ENCODE measurements at places on chromosomes 7 and 10.
A peak's percentile ranks its signal among the peaks of the same experiment; 100 is the strongest.

DNA sequence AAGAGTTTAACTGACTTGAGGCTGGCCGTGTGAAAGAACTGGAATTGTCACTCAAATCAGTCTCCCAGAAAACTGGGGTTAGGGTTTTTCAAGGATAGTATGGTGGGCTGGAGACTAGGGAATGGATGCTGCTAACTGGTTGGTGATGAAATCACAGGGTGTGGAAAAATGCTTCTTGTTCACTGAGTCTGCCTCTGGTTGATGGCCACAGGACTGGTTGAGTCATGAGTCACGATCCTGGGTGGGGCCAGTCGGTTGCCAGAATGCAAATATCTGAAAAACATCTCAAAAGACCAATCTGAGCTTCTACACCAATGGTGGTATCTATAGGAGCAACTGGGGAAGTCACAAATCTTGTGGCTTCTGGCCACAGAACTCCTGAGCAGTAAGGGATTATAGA is 16.3 kb upstream of the BAMBI start:
- no peak for DNase-seq

DNA sequence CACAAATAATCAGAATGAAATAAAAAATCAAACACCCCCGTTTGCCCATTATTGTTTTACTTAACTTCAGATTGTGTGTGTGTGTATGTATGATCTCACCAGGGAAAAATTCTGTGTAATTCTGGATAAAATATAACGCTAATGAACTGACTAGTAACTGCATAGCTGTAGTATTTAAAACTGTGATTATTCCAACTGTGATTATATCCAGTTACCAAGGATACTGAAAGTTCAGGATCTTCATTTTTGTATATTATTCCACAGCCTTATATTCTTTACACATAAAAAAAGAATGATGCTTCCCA is 2.9 kb downstream of the TWIST1 start:
- no peak for DNase-seq

DNA sequence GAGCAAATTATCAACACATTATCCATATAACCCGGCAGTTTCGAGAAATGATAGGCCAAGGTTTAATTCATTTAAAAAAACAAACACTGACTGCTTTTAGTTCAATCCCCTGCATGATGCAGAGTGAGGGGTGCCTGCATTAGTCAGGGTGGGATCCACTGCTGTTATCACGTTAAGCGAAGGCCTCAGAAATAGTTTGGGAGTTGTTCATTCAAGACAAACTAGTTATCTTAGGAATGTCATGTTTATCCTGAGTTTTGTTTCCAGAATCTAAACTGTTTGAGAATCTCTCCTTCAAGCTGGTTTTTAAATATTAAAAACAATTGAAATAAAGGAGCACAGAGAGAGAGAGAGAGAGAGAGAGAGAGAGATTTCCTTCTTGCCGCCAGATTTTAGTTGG is 36.6 kb upstream of the PFKP start:
- no peak for DNase-seq

- no peak for DNase-seq
These were observed 28.1 kb downstream of the ADAP1 start for GRCh38 chr7:926061-927030.

DNA sequence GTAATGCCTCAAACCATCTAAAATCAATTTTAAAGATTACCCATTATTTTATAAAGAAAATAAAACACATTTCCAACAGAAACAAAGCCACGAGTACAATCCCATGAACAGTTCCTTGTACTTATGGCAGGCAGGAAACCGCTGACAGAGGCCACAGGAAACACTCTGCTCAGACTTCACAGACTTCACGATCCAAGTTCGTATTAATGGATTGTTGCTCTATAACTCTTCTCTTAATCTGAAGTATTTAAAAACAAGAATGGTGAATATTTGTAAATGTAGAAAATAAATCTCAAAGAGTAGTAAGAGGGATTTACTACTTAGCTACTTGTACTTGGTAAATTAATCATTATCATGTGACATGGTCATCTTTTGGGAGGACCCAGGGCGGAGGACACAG is 78.3 kb downstream of the SNX10 start:
- DNase-seq: no peak

GRCh38 chr10:4736608-4737007 is 89.4 kb upstream of the AKR1E2 start:
- no peak for DNase-seq

GRCh38 chr10:1199897-1200721 is 143.9 kb downstream of the WDR37 start:
- DNase-seq: no peak

DNA sequence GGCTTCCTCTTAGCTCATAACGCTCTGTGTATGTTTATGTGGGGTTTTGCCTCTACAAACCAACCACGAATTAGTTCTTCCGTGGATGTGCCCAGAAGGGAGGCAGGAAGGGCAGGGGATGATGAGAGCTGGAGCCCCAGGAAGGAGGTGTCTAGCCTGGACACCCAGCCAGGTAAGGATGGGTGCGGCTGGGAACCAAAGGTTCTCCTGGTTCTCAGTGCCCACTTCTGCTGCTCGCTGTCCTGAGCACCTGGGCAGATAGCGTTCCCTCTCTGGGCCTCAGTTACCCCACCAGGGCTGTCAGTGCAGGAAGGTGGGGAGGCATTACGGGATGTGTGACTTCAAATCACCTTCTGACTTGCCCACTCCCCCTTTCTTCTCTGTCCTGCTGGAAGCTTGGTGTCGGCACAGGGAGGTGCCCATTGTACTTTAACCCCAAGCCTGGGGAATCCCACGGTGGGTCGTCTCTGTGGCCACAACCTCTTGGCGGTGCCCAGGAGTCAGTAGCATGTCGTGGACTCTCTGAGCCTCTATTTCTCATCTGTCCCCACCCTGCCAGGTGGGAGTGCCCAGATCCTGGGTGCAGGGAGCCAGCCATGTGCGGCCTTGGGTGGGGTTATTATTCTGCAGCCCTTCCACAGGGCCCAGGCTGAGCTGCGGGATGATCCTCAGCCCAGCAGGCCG is 18.7 kb upstream of the PCBD1 start:
- DNase-seq: no peak

- peak; percentile 75 for DNase-seq
These were observed 1.5 kb upstream of the GRIFIN start for GRCh38 chr7:2477447-2478398.

DNA sequence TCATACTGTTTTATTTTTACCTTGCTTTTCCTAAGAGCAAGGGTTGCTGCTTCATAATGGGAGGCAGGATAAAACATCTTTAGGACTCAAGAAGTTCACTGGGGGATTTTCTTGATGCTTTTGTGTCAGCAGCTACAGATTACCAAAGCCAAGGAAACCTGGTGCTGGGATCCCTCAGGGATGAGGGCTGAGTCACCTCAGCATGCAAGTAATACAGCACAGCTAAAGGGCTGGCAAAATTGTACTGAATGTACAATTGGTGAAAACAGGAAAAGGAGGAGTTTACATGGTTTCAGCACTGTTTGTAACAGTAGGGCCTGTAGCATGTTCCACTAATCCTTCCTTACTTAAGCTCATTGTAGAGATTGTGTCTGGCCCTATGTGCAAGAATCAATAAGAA is 1056.8 kb downstream of the SORCS1 start:
- no peak for DNase-seq

DNA sequence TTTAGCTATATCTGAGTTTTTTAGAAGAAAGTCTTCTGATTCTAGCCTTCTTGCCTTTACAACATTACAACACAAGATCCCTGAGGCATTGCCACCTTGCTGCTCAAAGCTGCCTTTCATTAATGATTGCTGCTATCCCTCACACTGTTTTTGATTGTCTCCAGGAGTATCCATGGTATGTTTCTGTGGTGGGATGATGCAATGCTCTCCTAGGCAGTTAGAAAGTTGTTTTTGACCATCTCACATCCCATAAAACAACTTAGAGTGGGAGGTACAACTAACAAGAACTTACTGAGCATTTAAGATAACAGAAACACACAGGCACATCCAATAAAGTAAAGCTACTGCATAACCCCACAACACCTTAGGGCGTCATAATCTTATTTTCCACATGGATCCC is 1156.0 kb upstream of the LRRTM3 start:
- DNase-seq: no peak

DNA sequence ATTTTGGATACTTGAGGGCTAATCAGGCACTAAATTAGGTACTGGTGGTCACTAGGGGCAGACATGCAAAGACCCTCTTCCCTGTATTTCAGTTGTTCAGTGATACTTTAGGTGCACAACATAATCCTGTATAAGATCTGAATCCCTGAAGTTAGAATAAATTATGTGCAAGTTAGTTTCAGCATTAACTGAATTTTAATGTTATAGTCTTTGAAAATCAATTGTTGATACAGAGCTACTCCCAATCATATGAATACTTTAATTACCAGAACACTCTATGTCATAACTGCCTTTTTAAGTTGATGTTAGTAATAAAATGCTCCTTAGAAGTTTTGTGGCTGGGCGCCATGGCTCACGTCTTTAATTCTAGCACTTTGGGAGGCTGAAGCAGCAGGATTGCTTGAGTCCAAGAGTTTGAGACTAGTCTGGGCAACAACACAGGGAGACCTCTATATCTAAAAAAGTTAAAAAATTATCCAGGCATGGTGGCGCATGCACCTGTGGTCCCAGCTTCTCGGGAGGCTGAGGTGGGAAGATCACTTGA is 87.1 kb upstream of the SKAP2 start:
- no peak for DNase-seq

DNA sequence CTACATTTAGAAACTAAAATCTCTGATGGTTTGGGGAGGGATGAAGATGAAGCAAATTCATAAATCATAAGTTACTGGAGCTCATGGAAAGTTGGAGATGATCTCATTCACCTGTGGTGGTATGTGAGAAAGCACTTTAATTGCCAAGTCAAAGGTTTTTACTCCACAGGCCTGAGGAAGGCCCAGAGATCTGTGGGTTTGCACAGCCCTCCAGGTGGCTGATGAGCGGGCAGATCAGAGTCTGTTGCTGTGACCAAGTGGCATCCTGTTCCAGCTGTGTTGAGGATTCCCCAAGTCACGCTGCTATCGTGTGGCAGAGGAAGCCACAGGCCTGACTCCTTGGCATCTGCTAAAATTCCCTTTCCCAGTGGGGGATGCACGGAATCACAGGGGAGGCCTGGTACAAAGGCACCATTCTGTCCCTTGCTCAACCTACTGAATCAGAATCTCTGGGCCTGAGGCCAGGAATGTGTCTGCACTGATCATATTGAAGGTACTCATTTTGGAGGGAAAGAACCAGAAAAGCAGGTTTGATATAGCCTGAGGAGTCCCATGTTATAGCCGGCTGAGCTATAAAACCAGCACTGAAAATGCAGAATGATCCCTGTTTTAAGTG is 19.7 kb upstream of the DDC start:
- DNase-seq: no peak

DNA sequence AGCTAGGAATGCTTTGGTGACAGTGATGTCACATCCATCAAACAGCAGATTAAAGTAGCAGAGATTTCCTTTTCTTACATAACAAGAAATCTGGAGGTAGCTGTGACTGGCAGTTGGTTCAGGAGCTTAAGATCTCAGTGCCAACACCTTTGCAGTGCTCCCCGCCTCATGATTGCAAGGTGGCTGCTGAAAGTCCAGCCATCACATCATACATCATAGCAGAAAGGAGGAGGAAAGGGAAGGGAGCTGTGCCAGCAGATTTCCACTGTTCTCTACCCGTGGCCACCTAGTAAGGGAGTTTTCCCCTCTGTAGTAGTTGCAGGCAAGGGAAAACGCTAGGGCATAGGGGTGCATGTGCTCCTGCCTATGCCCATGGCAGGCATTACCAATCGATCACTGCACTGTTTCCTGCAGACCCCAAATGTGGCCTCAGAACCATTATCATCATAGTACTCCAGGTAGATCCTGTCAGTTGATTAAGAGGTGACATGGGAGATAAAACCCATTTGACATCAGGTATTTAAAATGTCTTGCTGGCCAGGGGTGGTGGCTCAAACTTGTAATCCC is 57.9 kb upstream of the GTF2IRD1 start:
- no peak for DNase-seq

Measured in stimulated activated naive CD8-positive, alpha-beta T cell treated with anti-CD3 and anti-CD28 coated beads, Interleukin-15, Interleukin-2, amounts not matched to agents 100 U/mL and 50 U/mL, for 24 hours (primary cell).